Activated naive CD4-positive, alpha-beta T cell treated with anti-CD3 and anti-CD28 coated beads for 36 hours (primary cell): ENCODE measurements at places on chromosomes 7 and 10.

DNA sequence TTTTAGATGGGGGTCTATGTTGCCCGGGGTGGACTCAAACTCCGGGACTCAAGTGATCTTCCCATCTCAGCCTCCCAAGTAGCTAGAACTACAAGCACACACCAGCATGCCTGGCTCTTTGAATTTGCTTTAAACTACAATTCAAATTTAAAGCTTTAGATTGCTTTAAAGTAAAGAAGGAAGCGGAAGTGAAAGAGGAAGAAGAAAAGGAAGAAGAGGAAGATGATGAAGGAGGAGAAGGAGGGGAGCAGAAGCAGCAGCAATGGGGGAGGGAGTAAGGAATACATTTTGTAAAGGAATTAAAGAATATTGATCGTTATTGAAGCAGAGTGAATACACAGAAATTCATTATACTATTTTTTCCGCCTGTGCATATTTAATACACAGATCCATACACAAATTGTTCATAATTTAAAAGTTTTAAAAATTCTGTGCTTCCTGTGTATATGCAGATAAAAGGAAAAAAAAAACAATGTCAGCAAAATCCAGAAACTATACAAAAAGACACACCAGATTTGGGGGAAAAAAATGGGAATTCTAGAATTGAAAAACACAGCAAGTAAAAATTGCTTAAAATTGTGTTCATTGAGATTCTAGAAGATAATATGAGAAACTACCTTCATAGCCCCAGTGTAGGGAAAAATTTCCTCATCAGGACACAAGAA lies 60.8 kb upstream of the KCNMA1 start:
- no peaks in the 10 kb centered on the region for H3K4me1 ChIP-seq
- H3K36me3 ChIP-seq, result no peaks in the 10 kb centered on the region
- H3K27me3 ChIP-seq, result peaks cover 2% of the 10 kb centered on the region
- H3K4me3 ChIP-seq, result no peak overlapping the region
- DNase-seq, result no peak

GRCh38 chr10:48901319-48901718 lies 38.3 kb downstream of the LRRC18 start:
- H3K4me3 ChIP-seq, result no peak overlapping the region
- no peaks in the 10 kb centered on the region for H3K4me1 ChIP-seq
- H3K27ac ChIP-seq, result no peak overlapping the region
- H3K27me3 ChIP-seq, result no peaks in the 10 kb centered on the region

- H3K27me3 ChIP-seq, result no peaks in the 10 kb centered on the region
- H3K36me3 ChIP-seq, result no peaks in the 10 kb centered on the region
- no peak for DNase-seq
- H3K27ac ChIP-seq, result no peak overlapping the region
Measured at GRCh38 chr7:3332308-3332707, 31.3 kb downstream of the SDK1 start.

DNA sequence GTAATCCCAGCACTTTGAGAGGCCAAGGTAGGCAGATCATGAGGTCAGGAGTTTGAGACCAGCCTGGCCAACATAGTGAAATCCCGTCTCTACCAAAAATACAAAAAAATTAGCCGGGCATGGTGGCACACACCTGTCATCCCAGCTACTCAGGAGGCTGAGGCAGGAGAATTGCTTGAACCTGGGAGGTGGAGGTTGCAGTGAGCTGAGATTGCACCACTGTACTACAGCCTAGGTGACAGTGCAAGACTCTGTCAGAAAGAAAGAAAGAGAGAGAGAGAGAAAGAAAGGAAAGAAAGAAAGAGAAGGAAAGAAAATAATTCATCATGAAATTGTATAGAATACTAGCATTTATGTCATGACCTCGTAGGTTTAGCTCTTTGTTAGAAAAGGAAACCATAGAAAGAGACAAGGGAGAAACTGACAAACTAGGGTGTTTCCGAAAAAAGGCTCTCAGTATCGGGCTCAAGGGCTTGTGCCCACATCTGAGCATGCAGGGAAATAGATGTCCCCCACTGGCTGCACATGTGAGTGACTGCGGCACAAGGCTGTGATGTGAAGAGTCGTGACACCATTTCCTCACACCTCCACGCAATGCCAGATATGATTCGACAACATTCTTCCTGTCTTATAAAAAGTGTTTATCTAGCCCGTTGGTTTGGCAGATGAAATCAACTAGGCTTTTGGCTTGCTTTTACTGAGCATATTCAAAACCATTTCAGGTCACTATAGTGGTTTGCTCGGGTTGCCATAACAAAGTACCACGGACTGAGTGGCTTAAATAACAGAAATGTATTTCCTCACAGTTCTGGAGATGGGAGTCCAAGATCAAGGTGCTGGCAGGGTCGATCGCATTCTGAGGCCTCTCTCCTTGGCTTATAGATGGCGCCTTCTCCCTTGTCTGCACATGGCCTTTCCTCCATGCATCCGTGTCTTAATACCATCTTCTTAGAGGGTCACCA lies 2.0 kb downstream of the SRGN start:
- peaks cover 37% of the 10 kb centered on the region for H3K36me3 ChIP-seq
- DNase-seq, result peak; percentile 95
- H3K4me1 ChIP-seq, result peaks cover 70% of the 10 kb centered on the region
- H3K4me3 ChIP-seq, result peak overlapping the region; percentile 89
- peak overlapping the region; percentile 99 for H3K27ac ChIP-seq
- H3K27me3 ChIP-seq, result no peaks in the 10 kb centered on the region

DNA sequence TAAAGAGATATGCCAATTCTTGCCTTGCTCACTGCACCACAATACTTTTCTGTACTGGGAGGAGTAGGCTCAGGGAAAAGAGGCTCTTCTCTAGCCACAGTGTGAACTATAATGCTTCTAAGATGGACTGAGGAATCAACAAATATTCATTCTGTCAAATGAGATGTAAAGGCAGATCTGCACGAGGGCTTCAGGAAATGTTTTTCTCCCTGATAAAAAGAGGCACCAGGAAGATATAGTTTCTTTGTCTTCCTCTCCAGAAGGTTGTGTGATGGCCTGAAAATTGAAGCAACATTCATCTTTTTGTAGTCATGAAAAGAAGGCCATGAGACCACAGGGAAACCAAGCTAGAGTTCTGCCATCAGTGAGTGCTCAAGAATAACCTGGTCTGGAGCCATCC lies 79.1 kb upstream of the NME8 start:
- H3K36me3 ChIP-seq, result no peaks in the 10 kb centered on the region
- no peak overlapping the region for H3K27ac ChIP-seq
- no peaks in the 10 kb centered on the region for H3K4me1 ChIP-seq

- no peaks in the 10 kb centered on the region for H3K27me3 ChIP-seq
- no peak for DNase-seq
- H3K4me3 ChIP-seq, result no peak overlapping the region
- H3K4me1 ChIP-seq, result peaks cover 15% of the 10 kb centered on the region
- H3K27ac ChIP-seq, result no peak overlapping the region
Measured at GRCh38 chr10:85635650-85636049, 730.9 kb downstream of the GRID1 start.

- no peak overlapping the region for H3K27ac ChIP-seq
- DNase-seq, result no peak
- no peaks in the 10 kb centered on the region for H3K27me3 ChIP-seq
- H3K36me3 ChIP-seq, result peaks cover 4% of the 10 kb centered on the region
Measured at GRCh38 chr7:100465299-100465698, 1.2 kb upstream of the SPACDR start.
